ENCODE measurements at places on chromosomes 3 and 15. TPM values are rescaled to one million over a fixed set of nuclear protein-coding genes. Genes with fewer than 3 reads are reported as not detected.

GRCh38 chr15:101063212-101063611, 144.1 kb downstream of the LRRK1 start:
- no peak for ATAC-seq

DNA sequence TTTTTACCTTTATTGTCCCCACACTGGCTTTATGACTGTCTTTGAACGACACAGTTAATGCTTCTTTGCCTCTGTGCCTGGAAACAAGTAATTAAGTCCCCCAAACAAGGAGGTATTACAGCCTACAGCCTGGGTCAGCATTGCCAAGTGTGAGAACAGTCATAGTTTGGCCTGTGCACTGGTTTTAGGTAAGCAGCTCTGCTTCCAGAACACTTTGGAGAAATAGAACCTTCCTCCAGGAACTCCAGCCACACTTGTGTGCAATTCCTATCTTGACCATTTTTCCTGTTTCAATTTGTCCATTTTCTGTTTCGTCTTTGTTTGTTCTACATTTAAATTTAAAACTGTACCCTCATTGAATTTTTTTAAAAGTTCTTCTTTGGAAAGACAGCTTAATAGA, 568.2 kb downstream of the TUSC7 start:
- ATAC-seq = no peak

DNA sequence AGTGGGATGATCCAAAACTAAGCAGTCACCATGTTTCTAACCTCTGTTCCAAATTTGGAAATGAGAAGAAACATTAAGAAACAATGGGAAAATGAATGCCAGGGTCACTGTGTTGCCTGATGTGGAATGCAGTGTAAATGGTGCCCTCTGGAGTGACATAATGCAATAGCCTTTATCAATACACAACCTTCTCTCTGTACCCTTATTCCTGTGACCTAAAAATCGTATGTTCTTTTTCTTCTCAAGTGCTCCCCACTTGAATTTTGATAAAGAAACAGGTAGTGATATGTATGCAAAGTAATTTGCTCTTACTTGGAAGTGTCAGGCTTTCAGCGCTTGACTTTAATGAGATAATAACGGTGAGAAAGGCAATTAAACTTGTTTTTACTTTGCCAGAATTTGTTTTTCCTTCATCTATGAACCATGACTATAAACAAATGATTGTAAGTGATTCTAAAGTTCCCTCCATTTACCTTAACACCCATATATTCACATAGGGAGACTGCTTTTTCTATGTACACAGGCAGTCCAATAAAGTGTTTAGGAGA, 145.8 kb upstream of the THRB start:
- ATAC-seq = no peak

DNA sequence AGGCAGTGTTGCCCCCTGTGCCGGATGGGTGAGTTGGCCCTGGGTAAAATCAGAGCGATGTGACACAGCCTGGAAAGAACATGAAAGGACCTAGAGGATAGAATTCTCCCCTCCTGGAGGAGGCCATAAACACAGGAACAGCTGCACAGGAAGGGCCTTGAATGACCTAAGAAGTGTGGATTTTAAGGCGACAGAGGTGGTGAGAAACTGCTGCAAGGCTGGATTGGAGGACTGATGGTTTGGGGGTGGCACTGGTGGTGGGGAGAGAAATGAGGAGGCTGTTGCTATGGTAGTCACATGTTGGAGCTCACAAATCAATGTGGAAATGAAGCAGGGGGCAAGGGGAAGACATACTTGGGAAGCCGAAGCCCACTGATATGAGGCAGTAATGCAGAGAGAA, 13.8 kb downstream of the XIRP1 start:
- no peak for ATAC-seq

GRCh38 chr3:16522834-16523233, 9.3 kb upstream of the RFTN1 start:
- ATAC-seq = peak; percentile 57

MME gene
- not detected for total RNA-seq
